Adipocyte (in vitro differentiated cells): ENCODE measurements at places on chromosomes 16 and 17.
A peak's percentile ranks its signal among the peaks of the same experiment; 100 is the strongest.

- DNase-seq = peak; percentile 85
Measured at GRCh38 chr16:69796285-69797118, 34.4 kb downstream of the WWP2 start.

GRCh38 chr16:75584108-75584507 is 17.9 kb downstream of the GABARAPL2 start:
- DNase-seq = no peak

- no peak for DNase-seq
Measured at GRCh38 chr16:18839555-18839954, 38.2 kb upstream of the ARL6IP1 start.

- no peak for DNase-seq
Measured at GRCh38 chr16:23914946-23915530, 79.3 kb downstream of the PRKCB start.

DNA sequence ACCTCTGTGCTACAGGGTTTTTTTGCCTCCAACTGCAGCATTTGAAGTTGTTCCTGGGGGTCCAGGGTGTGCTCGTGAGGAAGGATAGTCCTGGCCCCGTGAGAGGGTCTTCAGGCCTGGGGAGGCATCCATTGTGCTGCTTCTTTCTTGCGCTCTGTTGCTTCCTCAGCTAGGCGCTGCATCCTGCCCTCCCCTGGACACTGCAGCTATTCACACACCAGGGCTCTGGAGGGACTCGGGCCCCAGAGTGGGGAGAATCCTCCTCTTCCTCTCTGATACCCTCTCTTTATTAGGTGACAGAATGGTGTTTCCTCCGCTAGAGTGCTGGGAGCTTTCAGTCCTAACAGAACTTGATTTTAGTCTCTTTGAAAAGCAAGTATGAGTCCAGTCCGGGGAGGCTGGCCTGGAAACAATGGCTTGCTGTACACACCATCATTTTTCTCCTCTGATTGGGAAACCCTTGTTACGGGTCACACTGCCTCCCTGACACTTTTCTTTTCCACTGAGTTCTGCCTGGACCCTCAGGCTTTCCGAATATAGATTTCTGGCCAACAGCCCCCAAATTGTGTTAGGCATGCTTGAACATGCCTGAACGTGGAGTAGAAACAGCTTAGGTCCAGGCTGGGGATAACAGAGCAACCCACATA is 81.4 kb upstream of the ELAC2 start:
- DNase-seq = no peak

GRCh38 chr17:5424909-5425308 is 4.9 kb downstream of the RPAIN start:
- no peak for DNase-seq

- peak; percentile 50 for DNase-seq
Measured at GRCh38 chr17:46061435-46061834, 62.4 kb downstream of the STH start.

DNA sequence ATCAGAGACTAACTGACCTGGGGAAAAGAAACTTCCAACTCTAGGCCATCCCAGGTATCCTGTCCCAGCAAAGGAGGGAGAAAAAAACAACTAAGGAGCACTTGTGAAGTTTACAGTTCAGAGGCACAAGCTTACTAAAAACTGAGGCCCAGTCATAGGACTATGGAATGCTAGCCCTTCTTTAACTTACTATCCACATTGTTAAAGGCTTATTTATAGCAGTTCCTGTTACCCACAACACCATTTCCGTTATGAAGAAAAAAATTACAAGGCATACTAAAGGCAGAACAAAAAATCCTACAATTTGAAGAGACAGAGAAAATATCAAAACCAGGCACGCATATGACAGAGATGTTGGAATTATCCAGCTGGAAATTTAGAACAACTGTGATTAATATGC is 159.1 kb downstream of the CDH11 start:
- no peak for DNase-seq

GRCh38 chr17:45430738-45431530 is 1.7 kb downstream of the ARHGAP27 start:
- peak; percentile 50 for DNase-seq

- DNase-seq = no peak
Measured at GRCh38 chr16:19722981-19723380, 4.9 kb downstream of the IQCK start.

DNA sequence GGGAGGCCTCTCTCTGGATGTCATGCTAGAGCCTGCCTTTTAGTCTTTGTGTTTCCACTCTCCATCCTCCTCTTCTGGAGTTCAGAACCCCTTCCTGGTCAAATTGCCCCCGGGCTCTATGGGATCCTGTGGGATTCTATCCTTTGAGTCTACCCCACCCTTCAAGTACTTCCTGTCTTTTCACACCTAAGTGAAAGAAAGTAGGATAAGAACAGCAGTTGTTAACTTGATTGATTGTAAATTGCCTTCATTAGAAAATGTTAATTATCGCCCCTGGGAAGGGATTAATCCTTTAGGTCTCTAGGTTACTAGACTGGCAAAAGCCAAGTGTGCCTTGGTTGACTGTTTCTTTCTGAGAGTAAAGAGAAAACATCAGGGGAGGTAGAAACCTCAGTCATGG is 30.1 kb downstream of the PRKCB start:
- no peak for DNase-seq

DNA sequence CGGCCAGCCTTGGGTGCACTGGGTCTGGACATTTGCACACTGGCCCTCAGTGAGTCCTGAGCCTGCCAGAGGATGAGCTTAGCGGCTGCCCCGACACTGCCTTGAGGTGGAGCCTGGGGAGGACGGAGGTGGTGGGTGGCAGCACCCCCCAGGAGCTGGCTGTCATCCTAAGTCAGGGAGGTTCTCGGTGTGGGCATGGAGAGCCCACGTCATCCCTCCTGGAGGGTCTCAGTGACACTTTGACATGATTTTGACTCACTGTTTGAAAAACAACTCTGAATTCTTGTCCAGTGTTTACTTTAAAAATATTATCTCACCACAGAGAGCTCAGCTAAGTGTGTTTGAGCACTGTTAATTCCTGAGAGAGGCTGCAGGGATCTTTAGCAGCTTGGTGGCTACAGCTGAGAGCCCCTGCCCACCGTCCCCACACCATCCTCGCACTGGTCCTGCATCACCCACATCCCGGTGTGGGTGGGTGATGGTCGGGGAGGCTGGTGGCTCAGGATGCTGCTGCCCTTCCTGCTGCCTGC is 63.1 kb downstream of the BANP start:
- peak; percentile 36 for DNase-seq

DNA sequence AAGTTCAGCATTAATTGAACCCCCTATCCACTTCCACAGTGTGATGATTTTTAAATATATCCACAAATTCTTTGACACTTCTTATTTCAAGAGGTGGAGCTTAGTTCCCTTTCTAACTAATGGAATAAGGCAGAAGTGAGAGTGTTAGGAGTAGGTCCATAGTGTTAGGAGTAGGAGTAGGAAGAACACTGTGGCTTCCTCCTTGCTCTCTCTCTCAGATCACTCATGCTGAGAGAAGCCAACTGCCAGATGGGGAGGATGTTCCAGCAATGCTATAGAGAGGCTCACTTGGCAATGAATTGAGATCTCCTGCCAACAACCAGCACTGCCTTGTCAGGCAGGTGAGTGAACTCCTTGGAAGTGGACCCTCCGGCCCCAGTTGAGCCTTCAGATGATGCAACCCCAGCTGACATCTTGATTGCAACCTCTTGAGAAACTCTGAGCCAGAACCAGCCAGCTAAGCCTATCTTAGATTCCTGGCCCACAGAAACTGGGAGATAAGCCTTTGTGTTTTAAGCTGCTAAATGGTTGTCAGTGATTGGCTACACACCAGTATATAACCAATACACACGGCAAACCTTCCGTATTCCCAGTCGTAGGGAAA is 44.3 kb downstream of the SPECC1 start:
- DNase-seq = no peak

DNA sequence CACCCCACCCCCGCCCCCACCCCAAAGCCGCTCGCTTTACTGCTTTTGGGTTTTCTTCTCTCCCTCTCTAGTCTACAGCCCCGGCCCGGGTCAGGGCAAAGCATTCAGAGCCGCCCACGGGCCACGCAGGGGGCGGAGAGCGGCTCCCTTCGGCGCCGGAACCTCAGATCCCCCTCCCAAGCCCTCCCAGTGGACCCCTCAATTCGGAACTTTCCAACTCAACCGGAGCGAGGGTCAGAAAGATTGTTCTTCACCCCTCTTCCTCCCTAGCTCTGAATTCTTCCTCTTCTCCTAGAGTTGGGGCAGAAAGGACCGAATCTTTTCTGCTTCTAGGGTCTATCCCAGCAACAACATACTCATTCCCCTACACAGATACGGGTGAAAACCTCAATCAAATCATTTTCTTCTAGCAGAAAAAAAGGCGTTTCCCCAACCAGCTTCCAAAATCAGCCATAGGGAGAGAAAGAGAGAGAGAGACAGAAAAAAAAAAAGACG is 1.0 kb downstream of the HOXB2 start:
- no peak for DNase-seq

DNA sequence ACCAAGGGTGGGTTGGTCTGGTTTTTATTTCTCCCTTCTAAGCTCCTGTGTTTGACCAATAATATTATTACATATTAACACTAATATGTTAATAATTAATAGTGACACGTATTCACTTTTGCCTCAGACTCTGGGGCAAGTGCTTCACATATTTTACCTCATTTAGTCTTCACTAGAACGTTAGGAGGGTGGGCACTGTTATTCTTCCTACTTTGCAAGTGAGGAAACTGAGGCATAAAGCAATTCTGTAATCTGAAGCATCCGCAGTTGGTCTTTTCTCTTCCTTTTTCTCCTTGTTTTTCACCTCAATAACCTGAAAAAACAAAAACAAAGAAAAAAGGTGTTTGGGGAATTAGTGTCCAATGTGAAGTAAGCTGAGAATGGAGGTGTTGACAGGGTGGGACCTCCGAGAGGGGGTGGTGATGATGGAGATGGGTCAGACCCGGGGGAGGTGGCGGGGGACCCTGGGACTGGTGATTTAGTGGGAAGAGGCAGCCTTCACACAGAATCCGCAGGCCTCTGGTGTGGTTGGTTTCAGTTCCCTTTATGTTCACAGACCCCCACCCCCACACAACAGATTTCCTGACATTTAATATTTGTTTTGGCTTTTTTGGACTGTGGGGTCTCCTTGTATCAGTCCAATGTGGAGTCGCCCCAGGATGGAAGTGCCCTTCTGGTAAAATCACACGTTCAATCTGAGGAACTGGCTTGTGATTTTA is 3.7 kb downstream of the CDH1 start:
- DNase-seq = no peak

GRCh38 chr17:7538891-7539545 is 9.8 kb upstream of the TNFSF12 start:
- DNase-seq = no peak

DNA sequence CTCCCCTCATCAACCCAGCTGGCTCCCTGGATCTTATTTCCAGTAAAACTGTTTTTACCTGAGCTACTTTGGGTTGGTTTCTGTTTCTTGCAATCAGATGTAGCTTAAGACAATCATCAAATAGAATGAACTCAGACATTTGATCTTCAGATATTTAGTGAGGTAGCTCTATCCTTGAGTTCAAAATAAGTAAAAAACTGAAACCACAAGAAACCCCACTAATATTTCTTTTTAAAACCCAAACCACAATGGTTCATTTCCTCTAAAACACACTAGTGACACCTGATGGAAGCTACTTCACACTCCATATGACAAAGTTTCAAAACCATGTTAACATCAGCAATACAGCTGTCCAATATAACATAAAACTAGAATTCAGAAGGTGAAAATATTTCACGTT is 37.8 kb downstream of the CACNG1 start:
- DNase-seq = no peak

GRCh38 chr17:75785016-75785890 is 647 bp downstream of the UNK start:
- peak; percentile 93 for DNase-seq

DNA sequence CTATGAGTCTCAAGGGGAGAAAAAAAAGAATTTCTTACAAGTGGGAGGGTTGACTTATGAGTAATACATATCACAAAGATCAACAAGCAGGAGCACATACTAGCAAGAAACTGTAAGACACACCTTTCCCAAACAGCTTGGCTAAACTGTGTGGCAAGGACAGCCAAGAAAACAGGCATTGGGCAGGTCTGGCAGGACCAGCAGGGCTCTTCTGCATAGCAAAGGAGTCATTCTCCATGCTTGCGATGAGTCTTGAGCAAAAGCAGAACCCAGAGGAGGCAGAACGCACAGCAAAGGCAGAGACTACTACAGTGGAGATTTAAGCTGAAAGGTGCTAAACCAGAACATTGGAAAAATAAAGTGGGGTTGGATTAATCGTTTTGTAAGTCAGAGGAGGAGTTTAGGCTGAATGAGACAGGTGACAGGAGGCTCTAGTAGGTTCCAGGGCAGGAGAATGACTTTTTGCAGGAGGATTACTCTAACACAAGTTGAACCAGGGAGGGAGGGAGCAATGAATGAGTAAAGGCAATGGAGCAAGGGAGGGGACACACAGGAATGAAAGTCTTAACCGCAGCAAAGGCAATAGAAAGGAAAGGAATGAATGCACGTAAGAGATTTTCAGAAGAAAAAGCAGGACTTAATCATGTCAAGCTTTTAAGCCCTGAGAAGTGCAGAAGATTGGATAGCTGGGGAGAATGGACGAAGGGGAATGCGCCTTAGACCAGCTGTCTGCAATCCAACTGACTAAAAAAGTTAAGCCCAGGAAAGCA is 2.7 kb downstream of the N4BP1 start:
- DNase-seq = peak; percentile 68
